ENCODE measurements at places on chromosomes 5 and 9. TPM values are rescaled to one million over a fixed set of nuclear protein-coding genes. Genes with fewer than 3 reads are reported as not detected.

DNA sequence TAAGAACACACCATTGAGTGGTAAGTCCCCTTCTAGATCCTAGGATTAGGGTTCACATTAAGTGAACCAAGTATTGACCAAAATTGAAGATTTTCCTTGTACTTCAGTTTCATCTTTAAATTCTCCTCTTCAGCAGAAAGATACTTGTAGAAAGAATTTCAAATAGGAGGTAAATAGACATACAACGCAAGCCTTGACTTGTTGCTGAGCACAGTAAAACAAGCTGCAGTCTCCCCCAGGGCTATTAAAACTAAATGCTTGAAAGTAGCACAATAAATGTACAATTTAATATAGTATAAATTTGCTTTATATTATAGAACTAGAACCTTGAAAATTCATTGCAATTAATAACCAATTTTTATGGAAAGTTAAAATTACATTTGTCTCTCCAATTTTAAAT, 170.1 kb upstream of the TARS1 start:
- no peak for DNase-seq

DNA sequence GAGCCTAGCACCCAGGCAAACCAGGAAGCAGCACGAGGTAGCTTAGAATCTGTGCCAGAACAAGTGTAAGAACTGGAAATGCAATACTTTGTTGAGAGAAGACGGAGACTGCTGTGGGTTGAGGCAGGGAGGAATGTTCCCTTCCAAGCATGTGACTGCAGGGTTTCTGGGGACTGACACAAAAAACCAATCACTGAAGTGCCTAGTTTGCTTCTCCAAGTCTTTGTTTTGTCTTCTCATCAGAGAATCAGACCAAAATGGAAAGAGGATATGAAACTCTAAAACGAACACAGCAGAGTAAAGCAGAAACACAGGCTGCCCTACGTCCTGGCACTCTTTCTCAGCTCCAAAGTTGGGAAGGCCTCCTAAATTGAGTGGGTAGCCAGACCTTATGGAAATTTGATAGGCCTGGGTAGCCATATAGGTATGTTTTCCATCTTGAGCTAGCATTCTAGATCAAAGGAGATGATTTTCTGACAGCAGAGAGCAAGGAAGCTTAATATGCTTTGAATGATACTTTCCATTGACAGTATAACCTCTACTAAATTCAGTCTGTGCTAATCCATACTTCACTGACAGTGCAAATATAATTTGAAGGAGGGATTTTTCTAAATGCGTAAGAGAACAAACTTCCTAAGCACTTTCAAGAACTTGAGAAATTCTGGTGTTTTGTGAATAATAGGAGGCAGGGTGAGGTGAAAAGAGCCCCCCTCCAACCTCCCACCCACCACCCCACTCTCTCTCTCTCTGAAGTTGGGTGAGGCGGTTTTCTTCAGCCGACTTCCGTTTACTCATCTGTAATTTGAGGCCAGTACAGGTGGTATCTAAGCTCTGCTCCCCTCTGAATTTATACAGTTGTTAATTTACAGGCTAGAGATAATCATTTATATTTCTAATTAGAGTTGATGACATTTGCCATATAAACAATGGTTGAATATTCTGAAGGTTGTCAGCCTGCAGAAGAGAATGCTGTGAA, 5.5 kb downstream of the ADRB2 start:
- DNase-seq = no peak

GRCh38 chr5:19853616-19854240, 134.3 kb downstream of the CDH18 start:
- DNase-seq = no peak

DNA sequence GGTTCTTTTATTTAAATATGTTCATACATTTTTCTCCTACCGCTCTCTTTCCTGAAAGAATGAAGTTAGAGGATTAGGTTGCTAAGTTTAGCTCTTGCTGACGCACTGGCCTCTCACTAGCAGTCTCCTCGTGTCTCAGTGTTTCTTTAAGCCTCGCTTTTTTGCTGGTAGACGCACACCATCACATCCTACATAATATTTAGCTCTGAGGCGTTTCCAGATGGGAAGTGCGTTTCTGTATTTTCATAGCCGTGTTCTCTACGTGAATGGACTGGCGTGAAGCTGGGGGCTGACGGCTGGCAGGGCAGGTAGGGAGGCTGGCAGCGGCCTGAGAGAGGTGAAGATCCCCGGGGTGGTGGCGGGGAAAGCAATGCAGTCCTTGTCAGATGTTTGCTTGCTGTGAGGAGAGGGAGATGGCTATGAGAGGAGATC, 79.2 kb upstream of the SPRY4 start:
- DNase-seq = no peak

Gene SHOC1
- total RNA-seq = not detected
